ENCODE measurements at places on chromosomes 5 and 9. TPM values are rescaled to one million over a fixed set of nuclear protein-coding genes. Genes with fewer than 3 reads are reported as not detected.
A peak's percentile ranks its signal among the peaks of the same experiment; 100 is the strongest.

DNA sequence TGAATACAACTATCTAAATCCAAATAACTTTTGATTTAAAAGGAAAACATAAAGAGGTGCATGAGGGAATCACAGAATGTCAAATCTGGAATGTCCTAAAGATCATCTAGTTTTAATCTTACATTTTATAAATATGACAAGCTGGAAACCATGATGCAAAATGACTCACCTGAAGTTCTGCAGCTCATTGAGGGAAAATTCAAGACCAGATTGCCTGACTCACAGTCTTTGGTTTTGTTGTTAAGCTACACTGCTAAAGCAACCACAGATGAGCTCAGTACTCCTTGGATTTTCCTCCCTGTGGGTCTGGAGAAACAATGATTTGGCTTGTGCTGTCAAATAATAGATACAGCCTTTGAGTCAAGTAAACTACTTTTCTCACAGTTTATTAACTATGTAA lies 19.1 kb upstream of the EDIL3 start:
- no peak for DNase-seq

The SLC34A3 gene
- not detected for total RNA-seq

GRCh38 chr9:98520221-98520960 lies 188.3 kb downstream of the GABBR2 start:
- no peak for DNase-seq

DNA sequence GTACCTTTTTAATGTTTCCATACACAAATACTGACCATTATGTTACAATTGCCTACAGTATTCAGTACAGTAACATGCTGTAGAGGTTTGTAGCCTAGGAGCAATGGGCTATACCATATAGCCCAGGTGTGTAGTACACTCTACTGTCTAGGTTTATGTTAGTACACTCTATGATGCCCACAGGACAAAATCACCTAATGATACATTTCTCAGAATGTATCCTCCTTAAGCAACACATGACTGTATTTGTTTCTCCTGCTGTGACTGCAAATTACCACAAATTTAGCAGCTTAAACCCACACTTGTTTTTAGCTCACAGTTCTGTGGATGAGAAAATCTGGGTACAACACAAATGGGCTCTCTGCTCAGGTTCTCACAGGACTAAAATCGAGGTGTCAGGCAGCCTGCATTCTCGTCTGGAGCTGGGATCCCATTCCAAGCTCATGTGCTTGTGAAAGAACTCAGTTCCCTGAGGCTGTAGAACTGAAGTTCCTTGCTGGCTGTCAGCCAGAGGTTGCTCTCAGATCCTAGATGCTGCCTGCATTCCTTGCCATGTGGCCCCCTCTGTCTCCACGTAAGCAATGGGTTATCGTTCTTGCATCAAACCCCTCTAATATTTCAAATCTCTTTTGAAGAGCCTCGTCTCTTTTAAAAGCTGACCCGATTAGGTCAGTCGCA lies 38.6 kb upstream of the PIK3R1 start:
- no peak for DNase-seq

GRCh38 chr5:9202636-9203035 lies 343.2 kb downstream of the SEMA5A start:
- DNase-seq: no peak

DNA sequence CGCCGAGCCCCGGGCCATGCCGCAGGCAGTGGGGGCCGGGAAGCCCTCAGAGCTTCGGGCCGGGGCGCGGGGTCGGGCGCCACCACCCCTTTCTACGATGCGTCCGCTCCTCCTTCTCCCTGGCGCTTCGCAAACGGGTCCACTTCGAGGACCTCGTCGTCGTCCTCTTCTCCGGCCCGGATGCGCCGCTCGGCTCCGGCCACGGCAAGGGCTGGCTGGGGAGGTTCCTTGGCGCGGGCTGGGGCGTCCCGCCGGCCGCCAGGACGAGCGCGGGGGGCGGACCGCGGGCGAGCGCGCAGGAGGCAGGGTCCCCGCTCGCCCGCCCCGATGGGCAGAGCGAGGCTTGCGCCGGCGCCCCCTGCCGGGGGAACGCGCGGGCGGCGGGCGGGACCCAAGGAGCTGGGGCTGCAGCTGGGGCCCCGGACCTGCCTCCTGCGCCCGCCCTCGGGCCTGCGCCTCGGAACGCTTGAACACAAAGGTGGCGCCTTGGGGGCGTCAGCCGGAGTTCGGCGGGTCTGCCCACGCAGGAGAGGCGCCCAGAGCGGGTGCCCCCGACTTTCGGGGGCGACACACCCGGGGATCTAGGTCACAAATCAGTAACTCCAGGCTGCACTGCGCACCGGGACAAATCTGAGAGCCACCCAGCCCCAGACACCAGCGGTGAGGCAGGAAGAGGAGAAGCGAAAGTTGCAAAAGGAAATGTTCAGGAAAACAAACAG lies at the start of gene ROR2:
Gene ROR2, minus strand, starts transcription at position 283 of the 719 bp plus-strand sequence.
- DNase-seq: peak; percentile 67

GRCh38 chr5:68225188-68225910 lies 9.8 kb downstream of the PIK3R1 start:
- peak; percentile 34 for DNase-seq

DNA sequence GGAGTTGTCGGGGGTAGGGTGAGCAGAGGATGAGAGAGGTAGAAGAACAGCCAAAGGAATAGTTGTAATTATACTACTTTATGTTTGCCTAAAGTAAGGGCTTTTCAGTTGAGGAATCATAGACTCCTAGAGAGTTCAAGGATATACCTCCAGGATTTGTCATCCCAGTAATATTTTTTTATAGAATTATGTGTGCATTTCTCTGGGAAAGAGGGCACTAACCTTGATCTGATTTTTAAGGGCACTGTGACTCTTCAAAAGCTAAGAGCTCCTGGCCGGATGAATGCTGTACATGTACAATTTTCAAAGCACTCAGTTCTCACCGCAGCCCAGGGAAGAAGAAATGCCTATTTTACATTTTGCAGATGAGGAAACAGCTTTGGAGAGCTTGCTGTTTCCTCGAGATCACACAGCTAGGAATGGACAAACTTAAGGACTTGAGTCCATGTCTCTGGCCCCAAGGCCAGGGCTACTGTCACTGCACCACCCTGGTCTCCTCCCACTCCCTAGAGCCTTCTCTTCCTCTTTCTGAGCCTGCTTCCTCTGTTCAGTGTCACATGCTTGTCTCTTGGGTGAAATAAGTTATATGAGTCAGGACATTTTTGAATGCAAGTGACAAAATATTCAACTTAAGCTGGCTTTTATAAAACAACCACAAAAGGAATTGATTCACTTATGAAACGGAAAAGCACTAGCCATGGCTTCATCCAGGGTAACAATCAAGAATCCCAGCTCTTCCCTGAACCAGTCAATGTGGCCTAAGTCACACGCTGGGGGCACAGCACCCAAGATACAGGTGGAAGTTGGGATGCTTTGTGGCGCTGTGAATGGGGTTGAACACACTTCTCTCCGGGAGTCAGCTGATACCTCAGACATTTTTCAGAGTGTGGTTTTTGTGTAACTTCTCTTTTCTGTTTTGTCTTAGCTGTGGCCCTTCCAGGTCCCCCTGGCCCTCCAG lies 45.7 kb upstream of the TGFBR1 start:
- peak; percentile 42 for DNase-seq

- no peak for DNase-seq
Observed at GRCh38 chr5:23419115-23419514, 88.3 kb upstream of the PRDM9 start.

DNA sequence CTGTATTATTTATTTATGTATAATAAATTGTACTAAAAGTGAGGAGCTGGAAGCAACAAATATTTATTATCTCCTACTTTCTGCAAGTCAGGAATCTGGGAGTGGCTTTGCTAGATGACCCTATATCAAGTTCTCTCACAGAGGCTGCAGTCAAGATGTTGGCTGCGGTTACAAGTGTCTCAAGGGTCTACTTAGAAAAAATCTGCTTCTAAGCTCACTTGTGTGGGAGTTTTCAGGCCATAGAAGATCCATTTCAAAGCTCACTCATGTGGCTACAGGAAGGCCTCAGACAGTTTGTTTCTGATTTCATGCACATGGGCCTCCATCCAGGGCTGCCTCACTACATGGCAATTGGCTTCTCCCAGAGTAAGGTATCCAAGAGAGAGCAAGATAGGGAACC lies 551.1 kb downstream of the CAAP1 start:
- DNase-seq: no peak

DNA sequence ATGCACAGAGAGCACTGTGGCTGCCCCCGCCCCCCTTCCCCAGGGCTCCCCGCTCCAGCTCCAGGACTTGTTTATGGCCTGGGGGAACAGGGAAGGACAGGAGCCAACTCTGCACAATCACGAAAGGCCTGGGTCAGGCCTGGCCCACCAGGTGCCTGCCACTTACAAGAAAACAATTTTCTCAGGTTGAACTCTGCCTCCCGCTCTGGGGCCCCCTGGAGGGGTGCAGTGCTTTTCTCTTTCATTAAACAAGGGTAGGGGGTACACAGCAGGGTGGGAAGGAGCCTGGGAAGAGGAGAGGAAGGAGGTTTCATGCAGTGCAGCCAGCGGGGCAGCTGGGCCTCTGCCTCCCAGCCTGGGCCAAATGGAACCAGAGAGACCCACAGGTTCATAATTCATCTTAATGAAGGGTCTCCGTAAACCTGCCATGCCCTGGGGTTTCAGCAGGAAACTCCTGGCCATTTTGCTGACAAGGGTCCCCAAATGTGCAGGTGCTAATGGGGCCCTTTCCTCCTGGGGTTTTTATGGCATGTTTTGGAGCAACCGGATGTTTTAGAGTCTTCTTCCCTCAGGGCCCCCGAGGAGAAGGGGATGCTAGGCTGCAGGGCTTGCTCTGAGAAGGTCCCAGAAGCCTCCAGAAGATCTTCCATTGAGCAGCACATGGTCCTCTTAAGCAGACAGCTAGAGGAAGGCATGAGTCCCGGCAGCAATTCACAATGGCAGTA lies 219.8 kb downstream of the SLIT3 start:
- DNase-seq: no peak

- no peak for DNase-seq
Observed at GRCh38 chr5:146726020-146726419, 152.5 kb downstream of the PPP2R2B start.

GRCh38 chr5:141515946-141516671 lies 27.2 kb downstream of the PCDHGC5 start:
- no peak for DNase-seq

DNA sequence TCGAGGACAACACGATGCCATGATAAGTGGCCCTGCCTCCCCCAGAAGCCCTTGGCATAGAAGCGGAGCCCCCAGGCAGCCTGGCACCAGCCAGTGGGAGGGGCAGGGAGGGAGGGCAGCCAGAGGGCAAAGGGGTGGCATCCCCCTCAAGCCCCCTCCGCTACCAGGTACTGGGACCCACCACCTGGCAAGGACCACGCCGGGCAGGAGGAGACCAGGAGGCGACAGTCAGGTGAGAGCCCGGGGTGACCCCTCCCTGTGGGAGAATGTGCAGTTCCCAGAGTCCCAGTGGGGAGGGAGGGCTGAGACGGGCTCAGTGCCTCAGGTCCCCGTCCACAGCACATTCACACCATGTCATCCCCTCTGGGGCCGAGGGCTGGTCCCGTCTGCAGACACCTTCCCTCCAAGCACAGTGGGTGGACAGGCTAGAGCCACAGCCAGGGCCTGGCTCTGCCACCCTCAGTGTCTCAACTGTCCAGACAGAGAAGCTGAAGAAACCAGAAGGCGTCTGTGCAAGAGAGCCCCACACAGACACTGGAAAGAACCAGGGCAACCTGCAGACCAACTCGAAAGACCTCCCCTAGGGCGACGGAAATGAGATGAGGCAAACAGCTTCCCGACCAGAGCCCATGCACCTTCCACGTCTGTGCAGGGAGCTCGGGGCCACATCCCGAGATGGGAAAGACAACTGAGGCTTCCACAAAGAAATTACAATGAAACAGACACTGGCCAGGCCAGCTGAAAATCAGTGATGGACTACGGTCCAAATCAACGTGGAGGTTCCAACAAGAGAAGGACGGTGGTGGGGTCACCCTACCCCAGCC lies 11.1 kb downstream of the BRD3 start:
- DNase-seq: peak; percentile 14

The INSYN2B gene
- total RNA-seq: 0.08 TPM

- DNase-seq: no peak
Observed at GRCh38 chr5:163276466-163276865, 160.9 kb upstream of the CCNG1 start.

The ZNF879 gene
- 6.4 TPM for total RNA-seq

GRCh38 chr5:179819296-179820126 lies 1.2 kb upstream of the SQSTM1 start:
- DNase-seq: peak; percentile 61

DNA sequence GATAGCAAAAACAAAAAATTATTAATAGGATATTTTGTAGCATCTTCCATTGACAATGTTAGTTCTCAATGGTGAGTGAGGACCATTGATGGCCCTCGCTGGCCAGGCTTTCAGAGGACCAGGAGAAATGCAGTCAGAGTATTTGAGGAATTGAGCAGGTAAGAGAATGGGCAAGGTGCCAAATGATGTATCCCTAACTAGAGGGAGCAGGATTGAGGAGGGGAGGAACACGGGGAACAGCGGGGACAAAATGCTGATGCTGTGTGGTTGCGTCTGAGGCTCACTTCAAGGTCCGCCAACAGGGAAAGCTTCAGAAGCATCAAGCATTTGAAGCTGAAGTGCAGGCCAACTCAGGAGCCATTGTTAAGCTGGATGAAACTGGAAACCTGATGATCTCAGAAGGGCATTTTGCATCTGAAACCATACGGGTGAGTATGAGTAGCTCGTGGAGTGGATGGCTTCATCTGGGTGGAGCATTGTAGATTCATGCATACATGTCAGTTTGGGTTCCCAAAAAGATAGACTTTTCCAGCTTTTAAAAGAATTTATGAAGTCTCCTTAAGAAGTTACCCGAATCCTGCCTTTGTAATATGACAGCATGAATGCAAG lies 16.2 kb downstream of the SPTAN1 start:
- DNase-seq: no peak

- DNase-seq: no peak
Observed at GRCh38 chr9:80359941-80360881, 788.4 kb downstream of the TLE4 start.

The RASEF gene
- 0.05 TPM for total RNA-seq

- no peak for DNase-seq
Observed at GRCh38 chr9:72022841-72023240, 37.6 kb downstream of the C9orf57 start.

GRCh38 chr9:17614903-17615302 lies 36.0 kb downstream of the SH3GL2 start:
- DNase-seq: no peak

DNA sequence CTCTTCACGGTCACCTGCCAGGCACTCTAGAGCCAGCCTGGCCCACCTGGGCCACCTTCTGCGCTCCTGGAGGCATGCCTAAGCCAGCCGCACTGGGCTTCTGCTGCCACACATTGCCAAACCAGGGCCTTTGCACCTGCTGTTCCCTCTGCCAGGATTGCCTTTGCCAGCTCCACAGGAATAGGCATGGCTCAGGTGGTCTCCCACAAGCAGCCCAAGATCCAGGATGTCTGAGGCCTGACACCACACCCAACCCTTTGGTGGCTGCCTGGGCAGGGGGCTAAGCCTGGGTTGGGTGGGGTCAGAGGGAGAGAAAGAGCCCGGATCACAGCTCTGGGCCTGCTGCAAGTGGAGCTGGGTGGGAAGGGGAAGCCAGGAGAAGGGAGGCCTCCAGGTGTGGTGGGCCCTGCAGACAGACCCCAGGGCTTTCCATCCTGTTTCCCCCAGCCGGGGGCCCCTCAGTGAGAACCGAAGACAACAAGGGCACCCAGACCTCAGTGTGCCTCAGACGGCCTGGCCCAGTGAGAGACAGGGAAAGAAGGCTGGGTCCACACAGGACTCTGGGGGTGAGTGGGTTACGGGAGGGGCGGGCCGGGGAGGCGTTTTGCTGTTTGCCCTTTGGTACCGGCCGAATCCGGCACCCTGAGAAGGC lies 672 bp upstream of the SUSD3 start:
- no peak for DNase-seq

The PMPCA gene
- total RNA-seq: 80.9 TPM

The LRRC19 gene
- not detected for total RNA-seq

The PCDHGA2 gene
- total RNA-seq: 7.8 TPM

The MLANA gene
- not detected for total RNA-seq

- no peak for DNase-seq
Observed at GRCh38 chr5:146399481-146399880, 47.7 kb upstream of the TCERG1 start.

Measured in left ventricle myocardium inferior (tissue), 1 donor.